ENCODE measurements at places on chromosomes 5 and 9.

DNA sequence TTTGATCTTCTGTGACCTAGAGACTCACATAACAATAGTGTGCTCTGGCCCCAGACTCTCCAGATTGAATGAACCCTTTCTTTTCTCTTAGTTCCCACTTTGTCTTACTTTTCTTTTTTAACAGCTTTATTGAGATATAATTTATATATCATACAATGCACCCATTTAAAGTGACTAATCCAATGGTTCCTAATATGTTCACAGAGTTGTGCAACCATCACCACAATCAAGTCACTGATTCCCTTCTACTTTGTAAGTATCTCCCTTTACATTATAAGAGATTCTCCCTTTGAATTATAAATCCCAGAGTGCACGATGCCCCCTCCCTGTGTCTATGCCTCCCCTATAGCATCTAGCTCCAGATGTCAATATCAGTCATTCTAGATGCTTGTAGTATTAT is 172.4 kb downstream of the HINT1 start:
- DNase-seq = no peak

DNA sequence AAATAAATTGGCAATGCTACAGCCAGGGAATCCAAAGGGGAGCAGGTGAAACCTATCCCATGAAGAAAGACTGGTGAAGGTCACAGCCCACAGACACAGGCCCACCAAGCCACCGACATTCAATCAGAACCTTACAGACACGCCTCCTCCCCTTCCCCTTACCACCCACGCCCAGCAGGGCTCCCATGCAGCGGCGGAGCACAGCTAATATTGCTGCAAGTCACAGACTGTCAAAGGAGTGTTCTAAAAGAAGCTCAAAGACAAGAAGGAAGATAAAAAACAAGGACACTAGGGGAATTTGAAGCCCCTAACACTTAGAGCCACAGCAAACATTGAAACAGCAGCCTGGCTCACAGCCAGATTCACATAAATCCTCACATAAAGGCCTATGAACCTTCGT is 91.2 kb downstream of the MED10 start:
- DNase-seq = no peak

DNA sequence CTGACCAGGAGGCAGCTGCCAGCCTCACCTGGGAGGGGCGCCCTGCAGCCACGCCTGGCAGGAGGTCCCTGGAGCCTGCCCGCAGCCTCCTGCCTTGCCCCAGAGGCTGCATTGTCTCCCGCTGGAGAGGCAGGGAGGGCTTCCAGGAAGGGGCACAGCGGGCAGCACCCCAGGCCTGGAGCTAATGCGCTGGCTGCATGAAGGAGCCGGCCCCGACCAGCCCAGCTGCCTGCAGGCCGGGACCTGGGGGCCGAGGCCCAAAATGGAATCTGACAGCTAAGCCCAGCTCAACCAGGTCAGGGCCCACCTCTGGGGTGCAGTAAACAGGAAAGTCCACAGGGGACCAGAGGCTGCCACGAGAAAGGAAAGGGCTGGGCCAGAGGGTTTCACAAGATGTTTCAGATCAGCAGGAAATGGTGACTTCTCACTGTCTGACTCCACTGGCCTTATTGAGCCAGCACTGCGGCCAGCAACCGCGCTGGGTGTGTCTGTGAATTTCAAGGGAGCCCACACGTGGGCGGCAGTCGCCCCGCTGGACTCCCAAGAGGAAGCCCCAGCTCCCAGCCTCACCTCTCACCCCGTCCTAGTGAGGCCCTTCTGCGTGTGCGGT is 18.6 kb upstream of the NOTCH1 start:
- DNase-seq = peak; percentile 27

DNA sequence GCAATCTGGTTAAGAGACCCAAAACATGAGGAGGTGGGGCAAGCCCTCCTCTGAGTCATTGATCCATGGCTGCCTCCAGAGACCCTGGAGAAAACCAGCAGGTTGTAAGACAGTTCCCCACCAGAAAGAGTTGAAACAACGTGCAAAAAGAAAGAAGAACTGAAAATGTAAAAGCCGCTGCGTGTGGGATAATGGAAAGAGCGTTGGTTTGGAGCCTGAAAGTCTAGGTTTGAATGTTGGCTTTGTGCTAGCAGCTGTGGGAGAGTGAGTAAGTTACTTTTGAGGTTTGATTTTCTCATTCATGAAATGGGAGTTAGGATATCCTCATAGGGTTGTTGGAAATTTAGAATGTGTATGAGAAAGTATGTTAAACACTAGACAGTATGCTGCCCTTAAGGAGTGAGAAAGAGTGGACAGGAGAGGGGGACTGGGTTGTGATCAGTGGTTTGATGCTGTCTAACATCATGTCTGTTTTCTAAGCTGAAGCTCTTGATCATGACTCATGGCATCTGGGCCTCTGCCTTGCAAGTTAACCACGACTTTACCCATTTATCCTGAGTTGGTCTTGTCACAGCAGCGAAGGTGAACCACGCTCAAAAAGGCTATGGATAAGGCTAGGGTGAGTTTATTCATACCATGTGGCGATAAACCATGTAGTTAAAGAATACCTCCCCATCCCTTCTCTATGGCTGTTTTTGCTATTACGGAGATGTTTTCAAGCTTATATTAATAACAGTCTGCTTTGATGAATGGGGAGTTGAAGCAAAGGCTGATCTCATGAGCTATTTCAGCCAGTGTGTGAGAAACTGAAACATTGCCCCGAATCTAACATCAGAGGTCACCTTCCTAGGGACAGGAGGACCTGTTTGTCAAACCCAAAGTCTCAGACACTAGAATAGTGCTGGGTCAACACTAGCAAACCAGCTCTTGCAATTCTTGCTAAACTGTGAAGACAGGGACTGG is 41.3 kb downstream of the ZNF366 start:
- DNase-seq = no peak

DNA sequence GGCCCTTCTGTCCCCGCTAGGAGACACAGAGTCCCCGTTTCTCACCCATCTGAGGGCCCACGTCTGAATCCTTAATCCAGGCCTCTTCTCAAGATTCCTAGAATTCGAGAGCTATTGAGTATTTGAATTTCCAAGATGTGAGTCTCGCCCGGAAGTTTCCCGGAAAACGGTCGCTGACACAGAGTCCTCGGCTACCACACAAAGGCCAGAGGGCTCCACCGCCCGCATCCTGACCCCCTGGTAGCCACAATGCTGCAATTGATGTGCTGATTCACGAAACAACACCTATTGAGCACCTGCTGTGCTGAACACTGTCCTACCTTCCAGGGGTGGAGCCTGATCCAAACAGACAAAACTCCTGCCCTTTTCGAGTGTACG is 670 bp upstream of the FBP1 start:
- no peak for DNase-seq

- no peak for DNase-seq
Observed at GRCh38 chr5:62343428-62343827, 37.4 kb downstream of the KIF2A start.

GRCh38 chr9:126827227-126827626 is 22.4 kb downstream of the ZBTB43 start:
- DNase-seq = no peak

DNA sequence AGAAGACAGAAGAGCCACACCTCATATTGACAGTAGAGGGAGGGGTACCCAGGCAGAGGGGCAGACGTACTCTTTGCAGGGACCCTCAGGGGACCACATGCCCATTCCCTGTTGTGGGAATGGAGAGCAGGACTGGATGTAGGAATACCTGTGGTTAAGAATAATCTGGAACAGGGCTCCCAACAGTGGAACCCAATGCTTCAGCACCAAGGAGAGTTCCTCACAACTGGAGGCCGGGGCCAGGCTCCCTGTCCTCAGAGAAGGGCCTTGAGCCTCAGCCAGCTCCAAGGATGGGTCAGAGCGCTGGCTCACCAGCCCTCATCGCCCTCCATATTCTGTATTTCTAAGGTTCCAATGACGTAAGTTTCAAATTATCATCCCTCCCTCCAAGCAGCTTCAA is 7.4 kb upstream of the SHC3 start:
- DNase-seq = no peak

DNA sequence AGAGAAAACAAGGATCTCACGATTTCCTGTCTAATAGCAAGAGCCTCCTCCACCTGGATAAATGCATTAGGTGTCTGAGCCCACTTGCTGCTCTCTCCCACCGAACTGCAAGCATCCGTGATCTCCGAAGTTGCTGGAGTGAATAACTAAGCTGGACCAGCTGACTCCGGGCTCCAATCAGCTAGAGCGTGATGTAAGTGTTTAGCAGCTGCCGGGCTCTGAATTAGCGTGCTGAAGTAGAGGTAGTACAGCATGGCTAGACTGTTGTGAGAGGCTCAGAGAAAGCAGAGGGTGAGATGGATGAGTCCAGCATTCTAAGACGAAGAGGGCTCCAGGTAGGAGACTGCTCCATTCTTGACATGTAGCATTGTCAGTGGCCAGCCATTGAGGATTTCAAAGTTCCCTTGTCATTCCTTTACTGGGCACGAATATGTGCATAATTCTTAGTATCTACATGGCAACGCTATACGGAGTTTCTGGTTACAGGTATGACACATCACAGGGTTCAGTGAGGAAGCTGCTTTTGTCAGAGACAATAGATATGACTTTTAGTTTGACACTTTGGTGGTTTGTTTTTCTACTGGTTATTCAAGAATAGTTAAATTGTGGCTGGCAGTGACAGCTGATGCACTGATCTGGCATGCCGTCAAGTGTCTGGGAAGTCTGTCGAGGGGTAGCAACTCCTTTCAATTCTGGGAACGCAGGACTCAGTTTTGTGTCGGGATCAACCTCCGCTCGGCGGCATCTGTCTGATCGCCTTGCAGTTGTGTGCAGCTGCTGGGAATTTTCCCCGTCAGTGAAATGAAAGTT is 232.6 kb downstream of the MAST4 start:
- peak; percentile 78 for DNase-seq
